ENCODE measurements at places on chromosomes 5 and 9.
A peak's percentile ranks its signal among the peaks of the same experiment; 100 is the strongest.

- no peak for DNase-seq
Observed at GRCh38 chr5:107806271-107806670, 135.5 kb upstream of the EFNA5 start.

- DNase-seq: no peak
Observed at GRCh38 chr5:118017536-118017935, 970.8 kb downstream of the DTWD2 start.

- DNase-seq: no peak
Observed at GRCh38 chr9:80163889-80164288, 592.1 kb downstream of the TLE4 start.

GRCh38 chr9:110050925-110051355 lies 157.0 kb downstream of the C9orf152 start:
- DNase-seq: no peak

DNA sequence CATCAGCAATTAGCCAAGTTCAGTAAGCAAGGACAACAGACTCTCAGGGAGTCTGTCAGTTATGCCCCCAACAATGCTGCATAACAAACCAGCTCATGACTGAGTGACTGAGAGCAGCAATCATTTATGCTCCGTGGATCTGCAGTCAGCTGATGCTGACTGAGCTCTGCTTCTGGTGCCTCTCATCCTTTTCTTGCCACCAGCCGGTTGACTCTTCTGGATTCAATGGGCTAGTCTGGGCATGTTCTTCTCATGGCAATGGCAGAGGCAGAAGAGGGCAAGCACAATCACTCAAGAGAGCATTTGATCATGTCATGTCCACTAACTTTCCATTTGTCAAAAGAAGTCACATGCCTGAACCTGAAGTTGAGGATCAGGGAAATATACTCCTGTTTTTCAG lies 157.0 kb upstream of the NTRK2 start:
- DNase-seq: no peak

DNA sequence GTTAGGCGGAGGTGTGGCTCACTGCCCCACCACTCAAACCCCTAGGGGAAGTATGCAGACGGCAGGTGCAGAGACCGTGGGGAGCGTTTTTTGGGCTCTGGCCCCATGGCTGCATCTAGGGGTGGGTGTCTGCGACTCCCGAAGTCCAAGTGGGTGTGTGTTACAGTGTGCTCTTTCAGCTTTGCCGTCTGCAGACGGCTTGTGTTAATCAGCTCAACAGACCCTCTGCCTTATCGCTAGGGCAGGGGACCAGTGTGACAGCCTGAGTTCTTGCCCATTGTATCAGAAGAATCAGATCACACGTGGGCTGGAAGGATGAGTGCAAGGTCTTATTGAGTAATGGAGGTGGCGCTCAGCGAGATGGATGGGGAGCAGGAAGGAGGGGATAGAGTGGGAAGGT lies 162.8 kb downstream of the ENC1 start:
- DNase-seq: no peak

- DNase-seq: no peak
Observed at GRCh38 chr9:93235300-93235960, 51.5 kb downstream of the WNK2 start.

DNA sequence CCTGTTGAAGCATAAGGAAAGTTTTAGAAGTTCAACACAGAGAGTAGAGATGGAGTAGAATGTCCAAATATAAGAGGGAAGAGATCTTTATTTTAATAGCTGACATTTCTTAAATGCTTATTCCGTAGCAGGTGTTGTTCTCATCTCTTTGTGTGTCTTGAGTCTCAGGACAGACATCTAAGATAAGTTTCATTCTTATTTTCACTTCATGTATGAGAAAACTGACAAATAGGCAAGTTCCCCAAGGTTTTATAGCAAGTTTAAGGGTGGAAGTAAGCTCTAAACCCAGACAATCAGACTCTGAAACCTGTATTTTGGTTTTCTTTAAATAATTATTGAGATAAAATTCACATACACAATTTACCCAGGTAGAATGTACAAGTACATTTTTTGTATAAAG lies 228.4 kb upstream of the PPP1R2B start:
- no peak for DNase-seq

DNA sequence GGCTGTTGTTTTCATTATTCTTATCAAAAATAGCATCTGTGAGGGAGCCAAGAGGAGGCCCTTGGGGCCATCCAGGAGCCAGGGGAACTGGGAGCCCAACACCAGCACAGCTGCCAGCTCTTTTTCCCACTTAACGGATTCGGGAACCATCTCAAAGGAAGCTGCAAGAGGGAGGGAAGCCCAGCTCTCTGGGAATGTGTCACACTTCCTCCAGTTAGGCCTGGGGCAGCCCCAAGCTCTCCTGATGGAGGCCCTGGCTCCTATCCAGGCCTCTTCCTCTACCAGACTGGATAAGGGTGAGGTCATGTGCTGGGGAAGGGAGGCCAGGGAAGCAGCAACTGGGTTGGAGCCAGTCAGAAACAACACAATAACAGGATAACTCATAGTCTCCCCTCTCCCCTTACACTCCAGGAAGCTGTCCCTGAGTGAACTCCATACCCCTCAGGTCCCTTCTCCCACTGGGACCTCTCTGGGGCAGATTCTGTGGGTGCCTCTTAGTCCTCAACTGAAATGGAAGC lies 12.7 kb downstream of the CSF2 start:
- DNase-seq: no peak

- DNase-seq: no peak
Observed at GRCh38 chr9:94933511-94933828, 207.0 kb downstream of the AOPEP start.

- DNase-seq: no peak
Observed at GRCh38 chr5:95668216-95668615, 14.6 kb downstream of the SPATA9 start.

GRCh38 chr5:31029925-31030324 lies 163.6 kb upstream of the CDH6 start:
- no peak for DNase-seq

GRCh38 chr5:139954462-139954861 lies 88.6 kb downstream of the NRG2 start:
- DNase-seq: no peak

DNA sequence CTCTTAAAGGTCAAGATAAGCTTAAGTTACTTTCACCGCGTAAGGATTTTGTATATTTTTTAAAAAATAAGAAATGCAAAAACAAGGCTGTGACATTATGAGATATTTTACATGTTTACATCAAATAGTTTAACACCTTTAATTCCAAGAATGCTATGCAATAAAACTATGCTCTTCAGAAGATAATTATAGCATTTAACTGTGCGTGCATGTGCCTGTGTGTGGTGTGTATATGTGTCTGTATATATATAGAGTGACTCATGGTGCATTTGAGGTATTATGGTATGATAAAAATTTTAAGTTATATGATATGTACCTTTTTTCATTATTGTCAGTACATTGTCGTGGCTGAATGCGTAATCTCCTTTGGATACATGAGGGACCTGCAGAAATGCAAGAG lies 539.3 kb downstream of the PDE4D start:
- DNase-seq: no peak

GRCh38 chr5:176781638-176782570 lies 28.5 kb upstream of the UNC5A start:
- DNase-seq: no peak

DNA sequence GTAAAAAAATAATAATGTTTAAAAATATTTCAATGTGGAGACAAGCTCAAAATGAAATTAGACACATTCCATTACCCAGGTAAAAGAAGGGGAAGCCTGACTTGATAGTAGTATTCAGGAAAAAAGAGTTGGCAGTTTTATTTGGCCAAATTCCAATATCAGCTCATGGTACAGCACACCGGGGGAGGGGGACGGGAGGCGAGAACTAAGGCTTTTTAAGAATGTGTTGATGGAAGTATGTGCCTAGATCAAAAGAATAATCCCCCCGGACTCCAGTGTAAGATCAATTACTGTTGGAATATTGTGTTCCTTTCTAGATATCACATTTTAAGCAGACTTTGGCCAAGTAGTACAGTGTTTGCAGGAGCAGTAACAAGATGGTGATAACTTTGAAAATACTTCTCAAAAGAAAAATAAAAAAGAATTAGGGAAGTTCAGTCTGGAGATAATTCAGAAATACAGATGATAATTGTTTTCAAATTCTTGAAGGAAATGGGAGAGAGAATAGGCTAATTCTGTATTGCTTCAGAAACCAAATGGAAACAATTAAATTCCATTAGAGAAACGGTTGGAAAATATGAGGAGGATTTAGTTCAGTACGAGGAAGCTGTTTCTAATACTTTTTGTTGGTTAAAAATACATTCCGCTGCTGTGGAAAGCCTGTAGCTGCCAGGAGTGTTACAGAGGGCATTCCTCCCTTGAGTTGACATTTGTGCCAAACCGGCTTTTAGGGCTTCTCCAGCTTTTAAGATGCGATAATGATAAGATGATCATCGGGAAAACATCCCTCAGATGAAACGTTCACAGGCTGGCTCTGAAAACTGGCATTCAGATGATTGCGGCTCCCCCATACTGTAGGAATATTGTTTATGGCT lies 98.1 kb upstream of the ERBIN start:
- DNase-seq: no peak

DNA sequence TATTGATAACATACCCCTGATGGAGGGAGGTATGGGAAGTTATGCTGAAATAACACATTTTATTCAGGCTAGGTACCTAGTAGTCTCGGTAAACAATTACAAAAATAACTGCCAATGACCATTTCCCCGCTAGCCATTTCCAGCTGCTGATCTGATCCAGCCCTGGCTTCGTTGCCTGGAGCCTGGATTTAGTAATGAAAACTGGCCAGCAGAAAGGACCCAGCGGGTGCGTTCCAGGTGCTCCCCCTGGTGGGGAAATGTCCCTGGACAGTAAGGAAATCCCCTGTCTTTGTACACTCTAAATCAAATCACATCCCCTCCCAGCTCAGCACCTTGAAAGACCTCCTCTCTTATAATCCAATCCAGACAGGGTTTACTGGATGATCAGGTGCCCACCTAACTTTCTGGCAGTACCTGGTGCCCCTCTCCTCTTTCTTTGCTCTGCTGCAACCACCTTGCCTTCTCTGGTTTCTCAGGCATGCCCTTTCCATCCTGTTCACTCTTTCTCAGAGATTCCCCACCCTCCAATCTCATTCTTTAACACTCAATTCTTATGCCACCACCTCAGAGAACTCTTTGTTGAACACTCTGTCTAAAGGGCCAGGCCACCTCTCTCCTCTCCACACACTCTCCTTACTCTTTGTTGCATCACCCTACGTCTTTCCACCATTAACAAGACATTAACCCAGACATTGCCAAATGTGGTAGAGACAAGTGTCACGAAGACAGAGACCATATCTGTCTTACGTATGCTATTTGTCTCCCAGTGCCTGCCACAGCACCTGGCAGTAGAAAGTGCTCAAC lies 50.1 kb upstream of the SMAD5 start:
- peak; percentile 41 for DNase-seq

DNA sequence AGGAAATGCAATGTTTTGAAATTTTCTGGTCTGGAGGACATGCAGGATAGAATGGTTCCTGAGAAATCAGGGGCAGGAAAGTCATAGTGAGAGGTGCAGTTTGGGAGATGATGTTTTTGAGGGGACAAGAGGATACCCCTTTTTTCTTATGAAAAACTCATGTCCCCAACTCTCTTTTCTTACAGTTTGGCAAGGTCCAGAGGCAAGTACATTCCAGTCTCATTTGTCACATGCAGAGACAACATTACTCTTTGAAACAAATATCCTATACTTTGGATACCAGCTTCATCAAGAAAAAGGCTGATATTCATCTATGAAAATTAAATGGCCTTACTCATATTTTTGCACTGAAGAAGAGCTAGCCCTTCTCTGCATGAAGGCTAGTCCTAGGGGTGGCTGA lies 48.2 kb downstream of the EQTN start:
- DNase-seq: no peak

- no peak for DNase-seq
Observed at GRCh38 chr9:129637673-129638439, 4.1 kb downstream of the ASB6 start.

DNA sequence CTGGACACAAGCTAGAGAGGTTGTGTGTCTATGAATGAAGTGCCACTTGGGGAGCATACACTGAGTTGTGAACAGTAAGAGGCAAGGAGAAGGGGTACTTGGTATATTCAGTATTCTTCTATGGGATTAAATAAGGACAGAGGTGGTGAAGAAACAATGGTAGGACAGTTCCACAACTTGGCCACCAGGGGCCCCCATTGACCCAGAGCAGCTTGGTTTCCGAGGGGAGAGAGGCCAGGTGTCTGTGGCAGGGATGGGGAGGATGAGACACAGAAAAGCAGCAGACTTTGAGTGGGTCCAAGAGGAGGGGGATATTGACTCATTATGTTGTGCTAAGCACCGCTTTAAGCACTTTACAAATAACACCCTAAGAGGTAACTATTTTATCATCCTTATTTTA lies 220.6 kb downstream of the MELK start:
- no peak for DNase-seq

DNA sequence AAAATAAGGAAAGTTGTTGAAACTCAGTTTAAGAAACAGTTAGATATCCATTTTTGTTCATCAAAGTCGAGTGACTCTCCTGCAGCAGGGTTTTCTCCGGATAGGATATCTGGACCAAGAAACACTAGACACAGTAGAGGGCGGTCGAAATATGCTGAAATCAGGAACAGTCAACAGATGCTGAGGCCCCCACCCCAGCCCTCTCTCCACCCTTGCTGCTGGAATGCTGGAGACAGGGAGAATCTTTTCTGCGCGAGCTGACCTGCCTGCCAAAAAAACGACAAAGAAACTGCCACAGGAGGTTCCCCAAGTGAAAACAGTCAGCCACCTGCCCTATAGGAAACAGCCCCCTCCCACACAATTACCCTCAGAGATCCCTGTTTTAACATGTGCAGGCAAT lies 4.3 kb upstream of the IL13 start:
- DNase-seq: no peak

DNA sequence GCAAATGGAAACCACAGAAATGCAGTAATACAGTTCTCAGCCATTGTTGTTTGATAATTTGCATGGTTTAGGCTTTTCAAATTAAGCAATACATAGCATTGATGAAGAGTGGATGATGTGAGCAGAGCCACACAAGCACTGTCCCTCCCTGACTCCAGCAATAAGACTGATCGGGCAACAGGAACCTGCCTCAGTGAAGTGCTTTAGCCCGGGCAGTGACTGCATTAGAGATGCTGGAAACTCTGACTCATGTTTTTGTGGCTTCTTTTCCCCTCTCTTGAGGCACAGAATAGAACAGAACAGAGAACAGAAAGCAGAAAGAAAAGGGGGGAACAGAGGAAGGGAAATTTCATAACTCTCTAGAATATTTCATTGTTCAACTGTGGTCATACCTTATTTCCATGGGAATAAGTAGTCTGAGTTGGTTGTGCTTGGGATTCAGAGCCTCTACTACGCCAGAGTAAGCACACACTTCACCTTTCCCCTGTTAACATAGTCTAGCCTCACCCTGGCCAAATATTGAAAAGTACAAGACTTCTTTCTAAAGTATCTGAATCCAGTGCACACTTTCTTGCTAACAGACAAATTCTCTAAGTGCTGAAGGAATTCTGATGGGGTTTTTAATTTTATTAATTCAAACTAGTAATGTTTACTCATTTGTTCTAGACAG lies 164.8 kb upstream of the VCAN start:
- DNase-seq: peak; percentile 77

GRCh38 chr5:113205807-113206206 lies 229.0 kb downstream of the TSSK1B start:
- no peak for DNase-seq

GRCh38 chr5:86175224-86175623 lies 442.5 kb upstream of the COX7C start:
- DNase-seq: no peak

Measured in coronary artery (tissue), 2 donors.